ENCODE measurements at places on chromosomes 3 and 15.

DNA sequence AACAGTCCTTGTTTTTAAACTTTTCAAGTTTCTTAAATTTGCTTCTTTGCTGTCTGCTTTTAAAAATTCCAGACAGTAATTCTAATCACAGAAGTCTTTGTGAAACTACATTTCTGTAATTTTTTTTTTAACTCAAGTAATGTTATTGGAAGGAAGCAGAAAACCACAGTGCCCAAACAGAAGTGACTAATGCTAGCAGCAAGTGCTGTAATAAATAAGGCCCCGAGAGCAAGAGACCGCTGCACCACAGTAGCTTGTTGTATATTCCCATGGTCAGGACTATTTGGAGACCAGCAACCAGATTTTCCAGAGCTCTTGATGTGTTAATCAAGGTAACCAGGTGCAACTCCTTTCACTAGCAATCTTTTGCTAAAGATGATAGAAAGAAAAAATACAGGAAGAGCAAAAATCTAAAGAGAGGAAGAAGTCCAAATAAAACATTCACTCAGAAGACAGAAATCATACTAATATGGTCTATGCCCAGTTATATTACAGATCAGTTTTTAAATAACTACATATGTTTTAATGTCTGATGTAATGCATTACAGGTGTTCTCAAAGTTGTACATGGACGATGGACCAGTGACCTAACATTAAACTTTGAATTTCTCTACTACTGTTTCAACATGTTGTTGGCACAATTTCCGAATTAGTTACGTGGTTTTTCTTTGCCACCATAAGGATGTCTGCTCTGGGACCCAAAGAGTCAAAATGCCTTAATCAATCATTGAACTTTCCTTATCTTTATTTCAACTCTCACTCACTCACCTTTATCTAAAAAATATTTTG is 36.4 kb downstream of the WWTR1 start:
- DNase-seq, result no peak

DNA sequence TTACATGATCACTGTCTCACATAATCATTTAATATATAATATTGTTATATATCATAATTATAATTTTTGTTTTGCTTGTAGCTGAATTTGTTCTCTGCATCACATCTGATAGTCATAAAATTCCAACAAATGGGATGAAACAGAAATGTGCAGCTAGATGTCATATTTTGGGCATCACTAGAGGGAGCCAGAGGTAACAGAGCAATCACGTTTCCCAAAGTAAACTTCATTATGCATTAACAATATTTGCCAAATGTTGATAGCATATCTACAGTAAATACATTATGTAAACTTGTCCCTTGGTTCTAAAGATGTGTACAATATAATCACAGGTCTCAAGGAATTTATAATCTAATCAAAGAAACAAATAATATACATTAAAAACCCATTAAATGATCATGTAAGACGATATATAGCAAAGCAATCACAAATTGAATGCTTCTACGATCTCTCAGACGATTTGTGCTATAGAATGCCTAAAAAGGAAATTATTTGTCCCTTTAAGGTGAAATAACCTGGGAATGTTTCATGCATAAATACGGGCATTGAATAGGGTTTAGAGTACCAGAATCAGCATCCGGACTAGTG is 234.2 kb upstream of the MCTP2 start:
- no peak for DNase-seq

DNA sequence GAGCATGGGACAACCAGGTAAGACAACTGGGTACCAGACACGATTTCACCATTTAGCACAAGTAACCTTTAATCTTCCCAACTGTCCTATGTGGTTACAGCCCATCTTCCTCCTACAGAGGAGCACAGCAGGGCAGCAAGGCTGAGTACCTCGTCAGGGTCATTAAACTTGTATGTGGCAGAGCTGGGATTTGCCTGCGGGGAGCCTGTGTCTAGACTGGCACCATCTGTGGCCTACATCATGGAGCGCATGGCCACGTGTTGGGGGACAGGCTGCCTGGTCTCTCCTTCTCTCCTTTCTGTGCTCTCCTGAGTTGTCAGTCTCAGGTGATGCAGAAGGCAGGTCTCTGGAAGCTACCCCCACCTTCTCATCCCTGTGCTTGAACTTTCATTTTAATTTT is 32.2 kb downstream of the GOLGA6A start:
- no peak for DNase-seq

DNA sequence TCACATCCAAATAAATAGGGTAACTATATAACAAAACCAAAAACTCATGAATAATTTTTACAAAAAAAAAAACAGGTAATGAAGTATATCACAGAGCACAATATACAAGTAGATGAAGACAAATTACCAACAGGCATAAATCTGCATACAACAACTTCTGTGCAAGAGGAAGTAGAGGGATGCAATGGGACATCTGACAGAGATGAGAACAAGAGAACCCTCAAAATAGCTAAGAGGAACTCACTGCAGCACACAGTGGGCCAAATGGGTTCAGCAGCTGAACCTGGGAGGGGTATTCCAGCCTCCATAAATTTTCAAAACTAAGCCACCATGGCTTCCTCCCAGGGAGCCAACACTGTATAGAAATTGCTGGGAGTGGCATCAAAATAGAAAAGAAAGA is 9.6 kb upstream of the BTLA start:
- no peak for DNase-seq

DNA sequence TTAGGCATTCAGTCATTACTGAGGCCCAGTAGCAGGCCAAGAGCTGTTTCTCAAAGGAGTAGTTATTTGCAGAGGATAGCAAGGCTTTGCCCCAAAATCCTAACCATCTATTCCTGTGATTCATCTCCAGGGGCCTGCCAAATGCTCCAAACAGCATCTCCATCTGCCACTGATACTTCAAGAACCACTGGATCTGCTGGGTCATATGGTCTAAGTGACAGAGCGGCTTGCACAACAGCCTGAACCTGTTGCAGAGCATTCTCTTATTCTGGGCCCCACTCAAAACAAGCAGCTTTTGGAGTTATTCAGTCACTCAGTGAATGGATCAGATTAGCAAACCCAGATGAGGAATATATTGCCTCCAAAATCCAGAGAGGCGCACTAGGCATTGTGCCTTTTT is 68.8 kb upstream of the ALDH1A3 start:
- DNase-seq, result no peak

DNA sequence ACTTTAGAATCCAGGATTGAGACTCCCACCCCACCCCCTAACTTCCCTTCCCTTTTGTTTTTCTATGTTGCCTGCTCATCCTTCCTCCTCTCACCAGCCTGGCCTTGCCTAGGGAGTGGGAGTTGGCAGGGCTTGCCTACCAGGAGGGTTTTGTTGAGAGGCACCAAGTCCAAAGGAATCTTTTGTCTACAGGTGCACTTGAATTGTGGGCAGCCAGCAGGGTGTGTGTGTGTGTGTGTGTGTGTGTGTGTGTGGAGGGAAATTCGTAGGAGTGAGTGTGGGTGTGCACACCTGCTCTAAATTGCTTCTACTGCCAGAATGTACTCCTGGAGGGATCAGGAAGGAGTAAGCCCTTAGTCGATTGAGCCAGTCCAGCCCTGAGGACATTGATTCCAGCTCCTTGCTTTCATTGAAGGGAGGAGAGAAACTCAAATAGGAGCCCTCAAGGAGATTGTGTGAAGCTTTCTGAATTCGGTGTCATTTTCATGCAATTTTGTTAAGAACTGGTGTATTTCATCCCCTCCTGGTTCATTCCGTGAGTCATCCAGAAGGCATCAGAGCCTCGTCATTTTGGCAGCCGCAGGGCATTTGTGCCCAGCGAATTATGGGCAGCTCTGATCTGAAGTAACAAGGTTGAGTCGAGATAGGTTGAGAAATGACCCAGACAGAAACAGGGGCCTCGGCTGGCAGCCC is 112.1 kb downstream of the SLCO3A1 start:
- DNase-seq, result no peak

- no peak for DNase-seq
Observed at GRCh38 chr3:13141183-13141582, 68.0 kb upstream of the IQSEC1 start.

- no peak for DNase-seq
Observed at GRCh38 chr15:58268746-58269267, 130.6 kb downstream of the AQP9 start.

- DNase-seq, result no peak
Observed at GRCh38 chr3:51929420-51930003, 12.2 kb downstream of the RRP9 start.

GRCh38 chr3:14772533-14773138 is 46.1 kb upstream of the FGD5 start:
- no peak for DNase-seq

DNA sequence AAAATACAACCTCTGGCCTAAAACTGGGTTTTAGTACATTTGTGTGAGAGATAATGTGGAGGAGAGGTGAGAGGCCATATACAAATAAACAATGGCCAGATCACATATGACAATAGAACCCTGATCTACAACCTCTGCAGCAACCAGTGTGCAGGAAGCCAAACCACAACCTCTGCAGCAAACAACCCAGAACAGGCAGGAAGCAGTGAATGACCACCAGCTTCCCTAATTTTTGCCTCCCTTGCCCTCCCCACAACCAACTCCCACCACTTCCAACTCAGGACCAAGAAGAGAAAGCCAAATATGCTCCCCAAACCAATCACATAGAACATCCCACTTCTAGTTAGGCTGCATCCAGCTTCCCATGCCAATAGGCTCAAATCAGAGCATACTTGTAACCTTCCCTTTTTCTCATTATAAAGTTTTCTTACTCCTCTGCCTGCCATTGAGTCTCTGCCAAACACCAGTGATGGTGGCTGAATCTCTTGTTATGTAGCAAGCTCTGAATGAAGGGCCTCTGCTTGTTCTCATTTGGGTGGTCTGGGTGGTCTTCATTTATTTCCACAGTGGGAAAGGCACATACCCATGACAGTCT is 102.6 kb upstream of the GAP43 start:
- no peak for DNase-seq

- DNase-seq, result no peak
Observed at GRCh38 chr15:74888716-74889115, 1.1 kb upstream of the MPI start.

DNA sequence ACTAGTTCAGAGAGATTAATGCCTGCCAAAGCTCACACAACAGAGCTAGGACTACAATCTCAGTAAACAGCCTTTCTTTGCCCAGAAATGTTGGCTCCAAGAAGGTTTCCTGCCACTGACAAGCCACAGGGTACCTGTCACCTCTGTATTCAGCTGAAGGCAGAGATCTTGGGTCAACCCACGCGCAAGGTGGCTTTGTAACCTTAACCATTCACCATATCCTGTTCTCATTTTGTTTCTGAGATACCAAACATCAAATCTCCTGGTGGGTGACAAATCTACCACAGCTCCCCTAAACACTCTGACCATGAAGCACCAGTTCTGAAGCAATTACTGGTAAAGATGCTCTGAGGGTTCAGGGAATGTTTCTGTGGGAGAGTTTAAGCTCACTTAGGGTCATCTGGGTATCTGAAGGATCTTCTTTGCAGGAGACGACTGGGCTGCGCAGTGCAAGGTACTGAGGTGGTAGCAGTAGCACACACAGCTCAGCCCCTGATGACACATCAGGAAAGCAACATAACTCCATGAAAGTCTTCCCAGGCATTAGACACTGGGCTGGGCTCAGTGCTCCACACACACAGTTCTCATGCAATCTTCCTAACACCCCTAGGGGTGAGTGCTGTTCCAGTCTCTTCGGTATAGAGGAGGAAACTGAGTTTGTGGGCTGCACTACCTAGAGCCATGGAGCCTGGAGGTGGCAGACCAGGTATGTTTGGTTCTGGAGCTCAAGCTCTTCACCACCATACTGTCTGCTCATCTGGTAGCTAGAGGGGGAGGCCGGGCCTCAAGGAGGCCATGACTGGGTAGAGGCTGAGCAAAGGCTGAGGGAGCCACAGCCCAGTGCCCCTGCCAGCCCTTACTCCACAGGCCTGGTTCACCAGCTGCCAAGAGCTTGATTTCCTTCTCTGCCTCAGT is 7.7 kb downstream of the CXCR6 start:
- DNase-seq, result peak; percentile 26

DNA sequence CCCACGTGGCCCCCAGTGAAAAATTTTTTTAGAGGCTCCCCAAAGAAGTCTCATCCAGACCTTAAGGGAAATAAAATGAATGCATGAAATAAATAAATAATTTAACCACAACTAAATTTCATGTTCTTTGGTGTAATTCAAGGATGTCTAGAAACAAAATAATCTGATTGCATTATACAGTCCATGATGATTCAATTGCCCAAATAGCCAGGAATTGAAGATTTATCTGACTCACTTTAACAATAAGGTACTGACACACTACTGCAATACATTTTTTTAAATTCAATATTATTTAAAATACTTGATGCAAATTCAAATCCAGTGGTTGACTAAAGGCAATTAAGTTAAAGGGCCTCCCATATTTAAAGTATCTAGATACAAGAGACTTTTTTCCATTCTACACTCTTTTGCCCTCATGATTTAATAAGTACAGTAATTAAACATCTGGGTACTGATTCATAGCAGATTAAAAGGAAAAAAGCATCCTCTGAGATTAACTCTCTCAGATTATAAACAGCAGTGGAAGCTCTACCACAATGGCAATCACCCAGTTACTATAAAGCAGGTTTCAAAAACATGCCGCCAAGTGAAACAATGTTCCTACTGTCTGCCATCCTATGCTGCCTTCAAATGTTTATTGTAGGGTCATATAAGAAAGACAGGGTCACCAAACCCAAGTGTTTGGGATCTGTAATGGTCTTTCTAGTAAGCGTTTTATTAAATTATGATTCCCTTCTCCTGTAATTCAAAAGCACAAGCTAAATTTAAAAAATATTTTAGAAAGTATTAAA is 9.9 kb downstream of the UQCC5 start:
- no peak for DNase-seq

DNA sequence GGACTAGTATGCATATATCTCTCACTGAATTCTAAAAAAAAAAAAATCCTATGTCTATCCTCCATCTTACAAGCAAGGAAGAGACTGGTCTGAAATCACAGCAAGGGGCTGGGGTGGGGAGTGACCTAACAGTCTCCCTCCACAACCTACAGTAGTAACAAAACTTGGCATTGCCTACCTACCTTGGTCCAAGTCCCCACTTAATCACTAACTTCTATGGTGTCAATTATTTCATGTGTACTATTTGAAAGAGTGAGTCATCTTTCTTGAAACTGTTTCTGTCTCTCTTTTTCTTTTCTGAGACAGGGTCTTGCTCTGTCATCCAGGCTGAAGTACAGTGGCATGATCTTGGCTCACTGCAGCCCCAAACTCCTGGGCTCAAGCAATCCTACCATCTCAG is 36.8 kb downstream of the CHAC1 start:
- no peak for DNase-seq

- no peak for DNase-seq
Observed at GRCh38 chr15:39491886-39492490, 88.9 kb upstream of the THBS1 start.

DNA sequence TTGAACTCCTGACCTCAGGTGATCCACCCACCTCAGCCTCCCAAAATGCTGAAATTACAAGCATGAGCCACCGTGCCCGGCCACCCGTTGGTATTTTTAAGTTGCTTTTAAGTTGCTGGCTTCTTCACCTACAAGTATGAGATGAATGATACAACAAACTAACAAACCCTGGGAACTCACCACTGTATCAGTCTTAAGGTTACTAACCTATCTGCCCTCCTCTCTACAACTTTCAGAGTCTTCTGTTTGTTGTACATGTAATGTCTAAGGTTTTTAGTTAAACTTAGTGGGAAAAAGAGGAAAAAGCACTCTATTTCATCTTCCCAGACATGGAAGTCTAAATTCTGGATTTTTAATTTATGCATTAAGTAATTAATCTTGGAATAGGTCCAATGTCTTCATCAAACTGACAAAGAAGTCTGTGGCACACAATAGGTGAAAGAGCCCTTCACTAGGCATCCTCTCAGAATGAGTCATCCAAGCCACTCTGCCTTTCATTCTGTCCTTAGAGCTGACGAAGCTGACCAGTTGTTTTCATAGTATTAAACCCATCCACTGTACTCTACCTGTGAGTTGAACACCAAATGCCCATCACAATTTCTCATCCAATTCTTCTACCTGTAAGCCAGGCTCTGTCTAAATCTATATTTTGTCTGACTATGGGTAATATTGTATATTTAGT is 936.1 kb downstream of the TUSC7 start:
- DNase-seq, result no peak

All from stimulated activated CD4-positive, alpha-beta T cell treated with anti-CD3 and anti-CD28 coated beads, Interleukin-2, amount 100 ng/mL, for 48 hours (primary cell).